ENCODE measurements at places on chromosomes 11 and 22.

DNA sequence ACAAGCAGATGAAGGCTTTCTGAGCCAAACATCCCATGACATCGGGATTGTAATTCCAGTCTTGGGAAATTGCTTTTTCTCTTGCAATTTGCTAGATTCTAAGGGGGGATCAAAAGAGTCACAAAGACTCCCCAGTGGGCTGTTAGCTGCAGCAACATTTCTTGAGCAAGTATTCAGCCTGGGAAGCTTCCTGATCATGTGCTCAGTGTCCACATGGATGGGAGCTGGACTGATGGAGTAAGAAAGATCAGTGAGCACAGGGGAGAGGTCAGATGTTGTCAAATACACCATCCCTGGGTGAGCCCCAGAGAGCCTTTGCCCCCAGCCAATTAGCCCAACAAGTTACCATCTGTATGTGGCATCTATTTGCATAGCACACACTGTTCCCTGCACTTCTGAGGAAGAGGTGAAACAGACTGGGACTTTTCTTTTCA is 10.2 kb upstream of the GRK3 start:
- DNase-seq, result no peak

- DNase-seq, result no peak
Measured at GRCh38 chr11:108302121-108302785, 79.4 kb downstream of the ATM start.

GRCh38 chr22:36135306-36135980 is 25.1 kb downstream of the APOL3 start:
- DNase-seq, result no peak

DNA sequence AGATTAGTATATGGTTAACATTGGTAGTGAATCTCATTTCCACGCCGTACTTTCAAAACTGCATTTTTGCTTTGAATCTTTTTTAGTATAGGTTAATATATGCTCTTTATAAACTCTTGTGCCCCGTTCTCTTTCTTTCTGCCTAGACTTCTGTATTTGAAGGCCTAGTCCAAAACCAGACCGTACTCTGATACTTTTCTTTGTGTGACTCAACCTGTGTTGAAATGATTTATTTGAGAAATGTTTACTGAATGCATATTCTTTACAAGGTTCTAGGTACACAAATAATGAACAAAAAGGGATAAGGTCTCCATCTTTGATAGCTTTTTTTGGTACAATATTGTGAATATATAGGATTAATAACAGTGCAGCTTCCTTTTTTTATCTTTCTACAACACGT is 68.3 kb downstream of the HIPK3 start:
- no peak for DNase-seq

All from A549 (cell line).